ENCODE measurements at places on chromosomes 11 and 22.

- no peak for DNase-seq
Measured at GRCh38 chr11:78406568-78407196, 10.9 kb downstream of the GAB2 start.

DNA sequence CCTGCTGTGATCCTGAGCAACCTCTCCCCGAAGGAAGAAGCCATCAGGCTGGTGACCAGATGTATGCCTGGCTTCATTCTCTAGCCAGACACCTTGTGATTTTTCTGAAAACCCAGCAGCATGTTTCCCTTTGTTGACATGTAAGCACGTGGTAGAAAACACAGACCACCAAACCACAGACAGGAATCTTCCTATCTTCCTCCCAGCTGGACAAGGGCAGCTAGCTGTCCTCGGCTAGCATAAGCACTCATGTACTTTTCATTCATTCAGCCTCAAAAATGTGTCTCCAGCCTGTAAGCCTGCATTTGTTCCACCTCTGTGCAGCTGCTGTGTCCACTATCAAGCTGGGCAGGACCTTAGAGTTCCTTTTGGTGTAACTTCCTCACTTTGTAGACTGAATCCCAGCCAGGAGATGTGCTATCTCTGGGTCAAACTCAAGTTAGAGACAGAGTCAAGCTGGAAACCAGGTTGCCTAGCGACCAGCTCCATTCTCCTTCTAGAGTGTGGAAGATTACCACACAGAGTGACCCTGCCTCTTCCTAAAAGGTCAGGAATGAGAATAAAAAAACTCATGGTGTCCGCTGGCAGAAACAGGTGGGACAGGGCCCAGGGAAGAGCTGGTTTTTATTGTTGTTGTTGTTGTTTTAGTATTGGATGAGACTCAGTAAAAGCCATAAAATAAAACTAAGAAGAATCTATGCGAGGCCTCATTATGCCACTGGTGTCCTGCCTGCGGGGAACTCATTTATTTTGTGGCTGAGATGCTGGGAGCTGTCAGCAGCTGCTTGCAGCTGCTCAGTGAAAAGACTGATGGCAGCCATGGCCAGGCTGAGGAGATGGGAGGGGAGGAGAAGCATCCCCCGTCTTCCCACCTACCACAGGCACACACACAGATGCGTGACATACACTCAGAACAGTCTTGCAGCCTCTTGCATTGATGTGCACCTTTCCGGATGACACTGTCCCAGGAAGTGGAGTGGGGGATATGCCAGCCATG, 7.4 kb upstream of the CLMP start:
- DNase-seq: no peak

- no peak for DNase-seq
Measured at GRCh38 chr11:132792341-132793140, 739.8 kb downstream of the OPCML start.

GRCh38 chr22:48577014-48577690, 1250.5 kb downstream of the BRD1 start:
- no peak for DNase-seq

- no peak for DNase-seq
Measured at GRCh38 chr11:64720167-64720566, 2.8 kb downstream of the NRXN2 start.

- DNase-seq: no peak
Measured at GRCh38 chr11:92766698-92767097, 202.8 kb upstream of the MTNR1B start.

DNA sequence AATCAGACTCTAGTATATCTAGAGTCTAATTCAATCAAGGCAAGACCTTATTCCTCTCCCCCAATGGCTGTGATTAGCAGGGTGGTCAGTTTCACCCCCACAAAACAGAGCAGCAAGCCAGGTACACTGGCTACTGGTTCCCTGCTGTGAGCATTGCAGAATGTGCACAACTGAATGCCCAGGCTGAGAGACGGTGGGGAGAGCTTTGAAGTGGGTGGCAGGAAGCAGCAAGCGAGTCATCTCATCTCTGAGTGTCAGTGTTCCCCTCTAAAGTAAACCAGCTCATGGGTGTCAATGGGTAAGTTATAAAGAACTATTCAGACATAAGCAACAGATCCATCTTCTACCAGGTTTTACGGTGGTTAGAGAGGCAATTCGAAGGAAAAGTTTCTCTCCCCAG, 37.6 kb downstream of the GAB4 start:
- no peak for DNase-seq

GRCh38 chr11:71491940-71492339, 35.1 kb upstream of the KRTAP5-7 start:
- no peak for DNase-seq

GRCh38 chr11:129769059-129769458, 46.6 kb upstream of the TMEM45B start:
- DNase-seq: no peak

DNA sequence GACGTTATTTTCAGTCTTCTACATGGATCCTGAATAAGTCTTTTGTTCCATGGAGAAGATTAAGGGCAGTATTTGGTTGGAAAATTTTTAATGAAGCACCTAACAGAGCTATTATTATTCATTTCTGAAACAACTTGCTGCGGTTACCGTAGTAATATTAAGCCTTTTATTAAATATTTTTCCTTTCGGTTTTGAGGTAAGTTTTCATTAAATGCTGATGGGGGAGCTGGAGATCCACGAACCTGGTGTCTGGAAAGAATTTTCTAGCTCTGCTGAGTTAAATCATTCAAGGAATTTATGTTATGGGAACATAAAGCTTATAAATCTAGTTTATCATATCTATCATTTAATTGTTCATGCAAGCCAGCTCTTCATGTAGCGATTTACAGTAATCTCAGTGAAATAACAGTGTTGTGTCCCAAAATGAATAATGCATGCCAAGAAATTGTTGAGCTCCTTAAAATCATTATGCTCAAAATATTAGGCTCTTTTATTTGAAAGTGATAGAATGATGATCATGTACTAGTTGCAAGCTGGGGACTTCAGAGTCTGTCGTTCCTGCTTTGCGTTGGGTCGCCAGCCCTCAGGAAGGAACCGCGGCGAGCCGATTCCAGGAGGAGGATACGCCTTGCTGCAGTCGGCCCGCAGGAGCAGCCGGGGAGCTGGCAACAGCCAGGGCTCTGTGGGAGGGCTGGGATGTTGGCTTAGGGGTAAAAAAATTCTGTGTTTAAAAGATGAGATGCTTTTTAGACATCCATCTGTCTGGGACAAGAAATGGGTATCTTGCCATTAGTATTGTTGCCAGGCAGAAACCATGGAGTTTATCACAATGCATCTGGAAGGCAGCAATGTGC, 83.1 kb downstream of the TBC1D22A start:
- no peak for DNase-seq

DNA sequence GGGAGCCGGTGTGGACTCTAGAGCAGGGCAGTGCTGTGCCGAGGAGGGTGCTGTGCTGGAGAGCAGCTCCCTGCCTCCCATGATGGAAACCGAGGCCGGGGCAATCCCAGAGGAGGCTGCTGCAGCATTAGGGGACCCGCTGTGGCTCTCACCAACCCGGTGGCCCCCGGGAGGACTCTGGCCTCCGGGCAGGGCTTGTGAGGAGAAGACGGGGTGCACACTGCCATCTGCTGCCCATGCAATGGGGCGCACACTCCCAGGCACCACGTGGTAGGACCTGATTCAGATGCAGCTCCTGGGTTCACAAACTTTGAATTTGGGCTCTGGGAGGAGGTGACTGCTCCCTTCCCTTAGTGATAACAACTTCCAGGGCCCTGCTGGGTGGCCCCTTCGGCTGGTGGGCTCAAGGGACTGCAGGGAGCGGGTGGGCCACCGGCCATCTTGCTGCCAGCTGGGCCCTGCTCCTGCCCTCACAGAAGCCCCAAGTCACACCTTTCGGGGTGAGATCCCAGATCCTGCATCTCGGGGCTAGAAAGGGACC, 93.8 kb upstream of the FGF3 start:
- no peak for DNase-seq

- no peak for DNase-seq
Measured at GRCh38 chr11:58609723-58610122, 12.7 kb upstream of the CNTF start.

- DNase-seq: no peak
Measured at GRCh38 chr11:27085605-27086004, 45.0 kb downstream of the BBOX1 start.

DNA sequence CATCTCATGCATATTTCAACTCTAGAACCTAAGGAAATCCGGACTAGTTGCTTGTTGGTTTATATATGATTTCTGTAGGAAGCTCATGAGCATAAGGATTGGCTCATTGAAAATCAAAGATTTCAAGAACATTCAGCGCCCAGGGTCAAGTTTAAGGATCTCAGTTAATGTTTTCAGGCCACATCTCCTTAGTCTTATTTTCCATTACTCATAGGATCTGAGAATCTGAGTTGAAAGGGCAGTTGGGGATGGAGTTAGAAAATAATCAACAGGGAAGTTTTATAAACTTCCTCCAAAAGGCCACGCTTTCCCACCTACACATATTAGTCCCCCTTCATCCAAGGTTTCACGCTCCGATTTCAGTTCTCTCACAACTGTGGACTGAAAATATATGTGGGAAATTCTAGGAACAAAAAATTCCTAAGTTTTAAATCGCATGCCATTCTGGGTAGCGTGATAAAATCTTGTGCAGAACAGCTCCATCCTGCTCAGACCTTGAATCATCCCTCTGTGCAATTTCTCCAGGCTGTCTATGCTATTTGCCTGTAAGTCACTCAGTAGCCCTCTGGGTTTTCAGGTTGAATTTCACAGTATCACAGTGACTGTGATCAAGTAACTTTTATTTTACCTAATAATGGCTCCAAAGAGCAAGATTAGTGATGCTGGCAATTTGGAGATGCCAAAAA, 160.2 kb downstream of the KIRREL3 start:
- DNase-seq: no peak

- DNase-seq: no peak
Measured at GRCh38 chr22:35782504-35782903, 64.8 kb downstream of the APOL5 start.

GRCh38 chr11:34447044-34447443, 8.3 kb downstream of the CAT start:
- no peak for DNase-seq

DNA sequence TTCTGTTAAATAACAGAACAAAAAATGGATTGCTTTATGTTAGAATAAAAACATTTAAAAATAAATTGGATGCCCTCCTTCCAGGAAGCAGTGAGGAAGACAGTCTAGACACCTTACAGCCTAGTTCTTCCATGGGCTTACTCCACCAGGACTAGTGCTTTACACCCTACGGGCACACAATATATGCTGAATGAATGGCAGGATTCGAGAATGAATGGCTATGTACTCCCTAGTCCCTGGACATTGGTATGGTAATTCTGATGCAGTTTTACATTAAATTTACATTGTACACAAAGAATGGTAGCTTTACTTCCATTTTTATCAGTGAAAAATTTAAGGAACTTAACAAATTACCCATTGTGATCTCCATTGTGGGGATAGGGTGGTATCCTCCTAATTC, 16.7 kb downstream of the TMEM218 start:
- no peak for DNase-seq

- DNase-seq: no peak
Measured at GRCh38 chr11:124874571-124875255, 9.5 kb downstream of the ROBO3 start.

DNA sequence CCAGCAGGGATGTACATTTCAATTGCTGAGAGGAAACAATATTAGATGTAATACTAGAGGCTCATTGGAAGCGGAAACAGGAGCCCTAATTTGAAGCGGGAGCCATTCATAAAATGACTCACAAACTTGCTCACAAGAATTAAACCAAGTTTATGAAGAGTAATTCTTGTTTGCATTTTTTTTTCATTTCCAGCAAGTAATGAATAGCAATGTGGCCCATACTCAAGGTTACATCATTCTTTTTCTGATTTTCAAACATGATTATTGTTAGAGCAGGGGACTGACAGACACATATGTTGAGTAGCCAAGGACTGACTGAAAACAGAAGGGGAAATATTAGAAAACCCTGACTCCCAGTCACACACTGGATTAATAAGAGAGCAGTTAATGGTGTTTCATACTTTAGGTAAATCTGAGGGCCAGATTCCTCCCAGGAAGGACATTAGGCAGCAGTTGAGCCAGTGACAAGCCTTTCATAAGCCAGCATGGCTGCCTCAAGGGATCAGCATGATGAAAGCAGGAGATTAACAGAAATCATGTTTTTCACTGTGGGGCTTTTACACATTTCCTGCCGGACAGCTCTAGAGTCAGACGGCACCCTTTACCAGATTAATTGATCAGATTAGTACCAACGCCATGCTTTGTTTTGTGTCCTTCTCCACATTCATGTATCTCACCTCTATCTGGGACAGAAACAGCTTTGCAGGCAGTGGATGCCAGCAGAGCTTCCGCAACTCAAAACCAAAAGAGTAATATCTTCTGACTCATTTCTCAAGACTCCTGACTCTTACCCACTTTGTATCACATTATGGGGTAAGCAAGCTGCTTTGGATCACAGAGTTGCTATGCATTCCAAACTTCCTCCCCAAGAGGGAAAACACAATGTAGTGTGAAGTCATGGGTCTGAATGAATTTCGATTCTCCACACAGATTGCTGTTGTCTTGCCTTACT, 831.6 kb downstream of the KCNA4 start:
- DNase-seq: no peak

- no peak for DNase-seq
Measured at GRCh38 chr11:65416841-65417701, 5.5 kb upstream of the NEAT1 start.

- no peak for DNase-seq
Measured at GRCh38 chr11:117818041-117818873, 6.3 kb downstream of the FXYD2 start.

DNA sequence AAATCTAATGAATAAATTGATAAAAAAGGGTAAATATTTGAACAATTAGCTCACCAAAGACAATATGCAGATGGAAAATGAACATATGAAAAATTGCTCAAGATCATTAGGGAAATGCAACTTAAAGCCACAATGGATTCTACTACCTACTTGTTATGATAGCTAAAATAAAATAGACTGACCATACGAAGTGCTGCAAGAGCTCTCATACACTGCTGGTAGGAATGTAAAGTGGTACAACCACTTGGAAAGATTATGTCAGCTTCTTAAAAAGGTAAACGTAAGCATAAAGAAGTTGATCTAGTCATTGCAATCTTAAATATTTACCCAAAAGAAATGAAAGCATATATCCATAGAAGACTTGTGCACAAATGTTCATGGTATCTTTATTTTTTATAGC, 504.2 kb upstream of the ARHGAP42 start:
- no peak for DNase-seq

- no peak for DNase-seq
Measured at GRCh38 chr22:45448431-45448830, 34.9 kb downstream of the RIBC2 start.

DNA sequence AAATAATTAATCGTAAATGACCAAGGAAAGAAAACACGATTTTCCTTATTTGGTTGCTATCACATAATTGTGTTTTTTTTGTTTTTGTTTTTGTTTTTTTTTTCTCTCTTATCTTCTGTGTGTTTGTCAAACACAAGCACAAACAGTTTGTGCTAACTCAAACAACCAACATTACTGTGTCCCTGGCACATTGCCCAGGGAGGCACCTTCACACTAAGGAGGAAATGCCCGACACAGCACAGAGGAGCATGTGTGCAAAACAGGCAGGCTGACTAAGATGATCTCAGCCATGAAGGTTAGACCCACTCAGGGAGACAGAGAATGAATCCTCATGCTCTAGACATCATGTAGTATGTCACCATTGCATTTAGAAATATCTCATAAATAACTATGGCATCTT, 130.1 kb downstream of the SOX6 start:
- DNase-seq: no peak

- no peak for DNase-seq
Measured at GRCh38 chr11:117579161-117579560, 217.9 kb downstream of the DSCAML1 start.

All from stimulated activated CD8-positive, alpha-beta memory T cell treated with anti-CD3 and anti-CD28 coated beads, Interleukin-15, amount 100 ng/mL, for 1 hour (primary cell).